EH (cell line): ENCODE measurements at places on chromosomes 4 and X.

DNA sequence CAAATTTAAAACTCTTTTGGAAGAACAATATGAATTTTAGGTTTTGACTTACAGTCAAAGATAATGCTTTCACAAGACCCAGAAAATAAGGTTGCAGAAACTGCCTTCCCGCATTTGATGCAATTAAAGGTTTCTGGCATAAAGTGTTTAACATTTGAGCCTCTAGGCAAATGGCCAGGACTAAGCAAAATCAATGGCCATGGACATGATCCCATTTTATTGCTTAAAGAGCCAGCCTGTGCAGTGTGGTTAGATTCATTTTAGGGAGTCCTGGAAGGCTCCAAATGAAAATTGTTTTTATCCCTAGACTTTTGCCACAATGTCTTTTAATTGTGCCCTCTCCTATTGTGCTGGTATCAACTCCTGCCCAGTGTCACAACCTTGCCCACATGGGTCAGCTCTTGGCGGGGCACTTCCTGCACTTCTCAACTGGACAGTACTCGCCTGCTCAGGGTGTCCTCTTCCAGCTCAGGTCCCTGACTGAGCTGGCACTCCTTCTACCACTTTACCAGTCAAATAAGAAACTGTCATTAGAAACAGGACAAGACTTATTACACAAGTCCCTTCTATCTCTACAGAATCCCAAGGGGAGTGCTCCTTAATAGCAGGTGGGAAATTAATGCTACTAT, 208.4 kb upstream of the NPY2R start:
- DNase-seq: no peak

DNA sequence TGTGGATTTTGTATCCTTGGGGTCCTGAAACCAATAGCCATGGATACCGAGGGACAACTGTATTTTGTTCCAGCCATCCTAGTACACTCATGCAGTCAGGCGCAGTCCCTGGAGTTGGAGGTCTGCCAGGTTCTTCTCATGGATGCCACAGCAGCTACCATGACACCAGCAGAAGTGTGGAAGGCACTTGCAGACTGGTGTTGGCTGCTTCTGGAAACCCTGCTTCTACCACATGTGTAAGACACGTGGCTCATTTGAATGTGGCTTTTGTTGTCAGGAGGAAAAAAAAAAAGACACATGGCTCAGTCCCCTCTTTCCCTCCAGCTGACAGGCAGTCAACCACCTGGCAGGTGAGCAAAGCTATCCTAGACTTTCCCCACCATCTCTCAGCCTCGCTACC, 19.4 kb downstream of the DRD5 start:
- DNase-seq: no peak

GRCh38 chr4:151484396-151485102, 75.6 kb downstream of the FHIP1A start:
- peak; percentile 94 for DNase-seq

- DNase-seq: no peak
Measured at GRCh38 chrX:9581771-9582385, 117.0 kb downstream of the TBL1X start.

GRCh38 chr4:111434586-111434985, 710.7 kb upstream of the FAM241A start:
- no peak for DNase-seq

- peak; percentile 82 for DNase-seq
Measured at GRCh38 chr4:170089668-170090351, at the start of gene AADAT. TSS of gene AADAT (minus strand) at chr4:170089956. CDS start at chr4:170089690, 266 bp downstream.

- DNase-seq: no peak
Measured at GRCh38 chr4:145614233-145614610, 5.0 kb upstream of the MMAA start.

GRCh38 chr4:133355633-133356032, 206.5 kb downstream of the PCDH10 start:
- DNase-seq: no peak

GRCh38 chrX:96833333-96833732, 50.4 kb upstream of the RPA4 start:
- no peak for DNase-seq

- no peak for DNase-seq
Measured at GRCh38 chr4:87105101-87105845, 115.1 kb downstream of the KLHL8 start.

DNA sequence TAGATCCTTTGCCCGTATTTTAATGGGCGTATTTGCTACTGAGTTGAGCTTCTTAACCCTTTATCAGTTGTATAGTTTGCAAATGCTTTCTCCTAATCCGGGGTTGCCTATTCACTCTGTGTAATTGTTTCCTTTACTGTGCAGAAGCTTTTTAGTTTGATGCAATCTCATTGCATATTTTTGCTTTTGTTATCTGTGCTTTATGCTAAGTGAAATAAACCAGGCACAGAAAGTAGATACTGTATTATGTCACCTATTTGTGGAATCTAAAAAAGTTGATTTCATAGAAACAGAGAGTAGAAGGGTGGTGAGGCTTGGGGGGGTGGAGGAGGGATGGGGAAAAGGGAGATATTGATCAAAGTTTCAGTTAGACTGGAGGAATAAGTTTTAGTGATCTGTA, 17.7 kb downstream of the OGT start:
- no peak for DNase-seq

- no peak for DNase-seq
Measured at GRCh38 chrX:78046362-78046761, 57.7 kb upstream of the PGK1 start.

DNA sequence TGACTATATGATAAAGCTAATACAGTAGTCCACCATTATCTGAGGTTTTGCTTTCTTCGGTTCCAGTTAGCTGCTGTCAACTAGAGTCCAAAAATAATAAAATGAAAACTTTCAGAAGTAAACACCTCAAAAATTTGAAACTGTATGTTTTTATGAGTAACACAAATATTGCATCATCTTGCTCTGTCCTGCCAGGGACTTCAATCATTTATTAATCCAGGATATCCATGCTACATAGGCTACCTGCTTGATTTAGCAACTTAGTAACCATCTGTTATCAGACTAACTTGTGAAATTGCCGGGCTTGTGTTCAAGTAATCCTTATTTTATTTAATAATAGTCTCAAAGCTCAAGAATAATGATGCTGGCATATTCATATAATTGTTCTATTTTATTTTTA, 1537.8 kb upstream of the PABPC4L start:
- no peak for DNase-seq

- DNase-seq: peak; percentile 19
Measured at GRCh38 chr4:168432419-168433146, 47.7 kb downstream of the DDX60L start.

DNA sequence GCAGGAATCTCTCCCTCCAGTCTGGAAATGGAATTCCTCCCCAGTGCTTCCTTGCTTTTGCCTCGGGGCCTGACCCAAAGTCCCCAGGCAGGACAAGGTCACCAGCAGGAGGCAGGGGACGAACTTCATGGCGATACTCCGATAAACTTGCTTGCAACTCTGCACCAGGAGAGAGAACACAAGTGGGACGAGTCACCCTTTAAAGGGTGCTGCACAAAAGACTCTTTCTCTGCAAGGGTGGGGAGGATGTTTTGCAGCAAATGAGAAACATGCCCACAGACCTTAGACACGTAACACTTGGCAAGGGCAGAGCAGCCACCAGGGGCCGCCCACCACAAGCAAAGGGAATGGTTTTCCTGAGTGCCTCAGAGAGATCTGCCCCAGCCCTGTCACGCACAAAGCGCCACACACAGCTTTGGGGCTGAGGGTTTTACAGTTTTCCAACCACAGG, at the start of gene FGFBP2:
FGFBP2 (minus strand) TSS at position 175 of the 451 bp plus-strand sequence; CDS start at position 129, 46 bp downstream.
- peak; percentile 63 for DNase-seq

DNA sequence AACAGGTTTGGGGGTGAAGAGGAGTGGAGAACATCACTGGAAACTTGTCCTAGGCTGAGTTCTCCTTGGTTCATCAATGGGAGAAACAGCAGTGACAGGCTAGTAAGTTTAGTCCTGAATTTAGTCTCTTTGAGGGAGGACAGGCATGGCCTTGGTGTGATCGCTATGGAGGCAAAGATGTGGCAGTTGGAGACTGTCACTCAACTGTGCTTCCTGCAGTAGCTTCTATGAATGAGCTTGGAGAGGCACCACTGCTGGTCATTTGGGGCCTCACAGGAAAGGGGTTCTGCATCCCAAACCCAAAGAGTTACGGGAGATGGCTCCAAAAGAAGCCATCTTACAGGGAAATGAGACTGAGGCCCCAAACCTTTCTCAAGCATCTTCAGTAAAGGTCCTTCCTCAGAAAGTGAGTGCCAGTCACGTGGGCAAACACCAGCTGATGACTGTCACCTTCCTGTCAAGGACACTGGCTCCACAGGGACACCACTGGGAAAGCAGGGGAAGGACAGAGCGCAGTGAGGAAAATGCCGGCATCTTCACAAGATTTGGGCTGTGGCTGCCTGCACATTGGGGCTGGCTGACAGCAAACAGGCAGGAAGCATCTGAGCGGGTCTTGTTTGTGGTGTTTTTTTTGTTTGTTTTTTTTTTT, 7.2 kb downstream of the MRFAP1 start:
- DNase-seq: no peak

GRCh38 chrX:16770970-16771482, 15.2 kb upstream of the TXLNG start:
- DNase-seq: no peak

DNA sequence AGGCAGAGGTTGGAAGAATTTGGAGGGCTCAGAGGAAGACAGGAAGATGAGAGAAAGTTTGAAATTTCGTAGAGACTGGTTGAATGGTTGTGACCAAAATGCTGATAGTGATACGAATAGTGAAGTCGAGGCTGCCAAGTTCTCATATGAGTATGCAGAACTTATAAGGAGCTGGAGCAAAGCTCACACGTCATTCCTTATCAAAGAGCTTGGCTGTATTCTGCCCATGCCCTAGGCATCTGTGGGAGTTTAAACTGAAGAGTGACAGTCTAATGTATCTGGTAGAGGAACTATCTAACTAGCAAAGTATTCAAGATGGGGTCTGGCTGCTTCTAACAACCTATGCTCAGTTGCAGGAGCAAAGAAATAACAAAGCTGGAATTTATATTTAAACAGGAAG, 102.1 kb downstream of the PCDH18 start:
- peak; percentile 22 for DNase-seq

DNA sequence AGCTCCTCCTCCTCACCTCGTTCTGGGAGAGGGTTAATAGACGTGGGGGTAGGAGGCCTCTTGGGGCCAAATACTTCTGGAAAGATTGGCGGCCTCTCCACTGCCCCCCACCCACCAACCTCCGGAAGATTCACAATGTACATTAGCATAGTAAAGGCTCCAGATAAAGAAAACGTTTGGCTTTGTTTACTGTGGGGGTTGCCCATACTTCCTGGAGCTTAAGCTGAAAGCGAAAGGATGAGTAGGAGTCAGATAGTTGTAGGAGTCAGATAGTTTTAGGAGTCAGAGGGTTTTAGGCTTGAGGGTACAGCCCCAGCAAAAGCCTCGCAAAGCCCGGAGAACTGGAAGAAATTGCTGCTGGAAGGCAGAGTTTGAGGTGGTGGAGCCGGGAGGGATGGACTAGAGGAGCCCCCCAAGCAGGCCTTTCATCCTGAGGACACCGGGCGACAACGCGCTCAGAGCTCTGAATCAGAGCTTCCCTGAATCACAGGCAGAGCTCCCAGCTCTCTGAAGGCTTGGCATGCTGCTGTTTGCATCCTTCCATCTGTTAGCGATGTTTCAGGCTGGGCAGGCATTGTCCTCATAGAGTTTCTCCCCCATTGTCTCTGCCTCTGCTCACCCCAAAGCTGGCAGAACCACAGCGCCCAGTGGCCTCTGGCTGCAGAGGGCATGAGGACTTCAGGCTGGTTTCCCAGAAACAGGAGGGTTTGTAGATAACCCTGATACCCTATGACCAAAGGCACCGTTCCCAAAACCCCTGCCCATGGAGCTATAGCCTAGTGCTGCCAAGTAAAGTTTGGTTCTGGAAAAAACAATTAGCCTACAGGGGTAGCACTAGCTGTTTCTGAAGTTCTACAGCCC, 280.7 kb downstream of the BCOR start:
- peak; percentile 54 for DNase-seq

DNA sequence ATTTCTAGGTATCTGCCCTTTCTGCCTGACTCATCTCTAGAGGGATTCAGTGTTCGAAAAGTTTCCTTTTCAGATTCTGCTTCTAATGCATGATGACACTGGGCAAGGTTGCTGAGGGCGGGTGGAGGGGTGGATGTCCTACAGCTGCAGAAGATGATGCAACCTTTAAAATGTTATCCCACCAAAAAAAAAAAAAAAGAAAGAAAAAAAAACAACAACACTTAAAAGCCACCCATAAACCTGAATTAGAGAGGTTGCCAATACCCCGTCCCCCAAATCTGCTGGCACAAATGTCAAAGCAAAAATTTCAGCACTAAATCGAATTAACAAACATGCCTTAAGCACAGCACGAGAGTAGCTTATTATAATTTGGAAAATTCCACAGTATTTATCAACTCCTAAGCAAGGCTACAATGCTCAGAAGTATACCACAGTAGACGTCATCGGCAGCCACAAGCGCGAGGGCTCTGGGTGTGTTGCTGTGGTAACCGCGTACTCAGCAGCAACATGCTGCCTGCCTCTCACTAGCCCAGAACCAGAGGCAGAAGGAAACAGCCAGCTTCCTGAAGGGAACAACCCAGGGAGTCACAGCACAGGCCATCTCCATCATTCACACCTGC, 167.5 kb upstream of the MAP3K15 start:
- peak; percentile 93 for DNase-seq

DNA sequence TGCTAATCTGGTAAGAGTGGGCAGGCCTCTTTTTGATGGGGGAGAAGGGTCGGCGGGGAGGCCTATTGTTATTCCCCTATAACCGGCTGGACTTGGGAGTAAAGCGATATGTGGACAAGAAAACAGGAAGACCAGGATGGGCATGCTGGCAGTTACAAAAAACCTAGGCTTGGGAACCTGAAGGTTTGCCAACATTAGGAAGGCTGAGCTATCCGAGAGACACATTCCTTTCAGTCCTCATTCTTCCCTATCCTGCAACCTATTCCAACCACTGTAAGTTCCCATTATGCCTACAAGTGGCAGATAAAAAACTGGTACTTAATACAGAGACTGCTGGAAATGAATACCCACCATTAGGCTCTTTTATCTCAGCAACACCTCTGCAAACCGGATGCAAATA, 32.4 kb upstream of the CT47C1 start:
- peak; percentile 44 for DNase-seq

GRCh38 chr4:124459941-124460310, 252.6 kb downstream of the ANKRD50 start:
- DNase-seq: no peak

- DNase-seq: peak; percentile 9
Measured at GRCh38 chrX:54246866-54247265, 63.8 kb upstream of the FAM120C start.

DNA sequence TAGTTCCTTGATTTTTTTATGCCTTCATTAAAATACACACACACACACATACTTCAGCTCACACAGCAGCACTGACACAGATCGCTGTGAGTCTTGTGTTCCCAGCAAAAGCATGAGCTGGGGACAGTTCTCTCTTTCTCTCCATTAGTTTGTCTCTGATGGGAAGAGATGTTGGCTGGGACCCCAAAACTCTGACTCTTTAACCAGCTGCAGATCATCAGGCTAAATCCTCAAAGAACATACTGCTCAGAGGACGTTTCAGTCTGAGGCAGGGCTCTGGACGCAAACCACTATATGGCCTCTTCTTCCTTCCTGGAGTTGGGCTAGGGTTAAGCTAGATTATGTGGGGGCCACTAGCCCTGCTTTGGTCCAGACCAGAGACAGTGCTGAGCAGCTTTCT, 109.6 kb downstream of the NHSL2 start:
- DNase-seq: no peak
